NCI-H524 (cell line): ENCODE measurements at places on chromosomes 11 and 22.

- peak; percentile 39 for DNase-seq
Measured at GRCh38 chr11:22340701-22341587, 2.8 kb downstream of the SLC17A6 start.

DNA sequence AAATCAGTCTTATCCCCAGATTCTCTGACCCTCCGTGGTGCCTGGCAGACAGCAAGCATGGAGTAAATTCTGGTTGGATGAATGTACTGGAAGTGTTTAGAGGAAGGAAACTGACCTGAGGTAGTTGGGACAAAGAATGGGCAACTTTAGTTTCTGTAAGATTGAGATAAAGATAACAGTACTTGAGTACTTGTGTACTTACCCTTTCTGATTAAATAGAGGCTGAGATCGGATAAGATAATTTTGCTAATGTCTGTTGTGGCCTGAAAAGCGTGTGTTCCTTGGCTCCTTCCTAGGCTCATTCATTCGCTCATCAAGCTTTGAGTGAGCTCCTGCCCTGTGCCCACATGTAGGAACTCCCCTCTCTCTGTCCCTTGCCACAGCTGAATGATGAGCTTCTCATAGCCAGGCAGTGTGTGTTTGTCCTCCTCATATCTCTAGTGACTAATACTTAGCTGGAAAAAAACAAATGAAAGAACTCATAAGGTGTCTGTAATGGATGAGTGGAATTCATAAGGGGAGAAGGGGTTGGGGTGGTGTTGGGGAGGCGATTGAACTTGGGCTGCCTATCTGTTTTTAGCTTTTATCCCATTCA is 118.1 kb downstream of the DBX1 start:
- no peak for DNase-seq

- peak; percentile 40 for DNase-seq
Measured at GRCh38 chr11:118002541-118003423, 16.6 kb downstream of the IL10RA start.

DNA sequence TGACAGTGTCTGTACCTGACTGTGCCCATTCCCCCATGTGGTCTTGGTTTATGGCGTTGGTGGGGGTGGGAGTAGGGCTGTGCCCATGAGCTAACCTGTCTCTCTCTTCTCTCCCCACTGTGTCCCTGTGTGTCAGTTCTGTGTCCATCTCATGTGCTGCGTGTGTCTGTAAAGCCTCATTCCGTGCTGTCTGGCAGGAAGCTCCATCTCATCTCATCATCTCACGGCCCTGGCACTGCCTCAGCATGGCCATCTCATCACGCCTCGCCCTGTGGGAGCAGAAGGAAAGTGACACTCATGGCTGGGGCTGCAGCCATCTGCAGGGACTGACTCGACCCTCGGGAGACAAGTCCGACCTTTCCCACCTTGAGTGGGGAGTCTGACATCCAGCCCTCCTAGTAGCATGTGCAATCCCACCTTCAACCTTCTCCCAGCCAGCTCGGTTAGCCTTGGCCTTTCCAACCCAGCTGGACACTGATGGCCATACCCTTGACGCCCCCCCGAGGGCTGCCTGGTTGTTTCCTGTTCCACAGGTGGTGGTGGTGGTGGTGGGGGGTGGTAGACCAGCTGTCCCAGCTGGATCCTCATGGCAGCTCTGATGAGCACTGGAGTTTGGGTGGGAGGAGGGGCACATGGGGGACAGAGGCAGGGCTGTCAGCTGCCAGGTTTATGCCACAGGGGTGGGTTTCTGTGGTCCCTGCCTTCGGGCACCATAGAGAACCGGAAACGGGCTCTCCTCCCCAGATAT is 19.0 kb downstream of the MYO18B start:
- no peak for DNase-seq

GRCh38 chr11:36074941-36075431 is 131.1 kb downstream of the LDLRAD3 start:
- DNase-seq = no peak

DNA sequence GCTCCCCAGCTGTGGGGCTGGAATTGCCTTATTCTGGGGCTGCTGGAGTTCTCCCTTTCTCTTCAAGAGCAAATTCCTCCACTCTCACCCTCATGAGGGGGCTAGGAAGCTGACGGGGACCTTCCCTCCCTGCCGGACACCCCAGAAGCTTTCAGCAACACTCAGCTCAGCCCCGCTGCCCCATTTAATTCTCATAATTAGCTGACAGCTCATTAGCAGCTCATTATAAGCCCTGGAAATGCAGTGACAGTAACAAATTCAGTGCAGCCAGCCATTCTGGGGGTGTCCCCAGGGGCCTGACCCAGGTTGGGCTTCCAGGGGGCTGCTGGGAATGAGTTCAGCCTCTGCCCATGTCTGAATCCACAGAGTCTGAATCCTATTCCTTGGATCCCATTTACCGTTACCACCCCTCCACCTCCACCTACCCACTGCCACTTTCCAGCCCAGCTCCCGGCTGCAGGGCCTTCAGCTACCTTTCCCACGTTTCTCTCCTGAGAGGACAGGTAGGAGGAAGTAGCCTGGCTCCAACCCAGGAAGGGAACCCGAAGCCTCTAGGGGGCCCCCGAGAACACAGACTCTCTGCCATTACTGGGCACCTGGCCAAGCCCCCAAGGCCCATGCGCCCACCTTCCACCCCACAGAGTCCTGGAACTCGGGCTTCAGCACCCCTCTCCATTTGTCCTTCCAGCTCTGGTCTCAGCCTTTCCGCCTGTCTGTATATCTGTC is 101.7 kb upstream of the LMO1 start:
- DNase-seq = no peak

- no peak for DNase-seq
Measured at GRCh38 chr11:117172724-117173421, 5.7 kb upstream of the SIDT2 start.

DNA sequence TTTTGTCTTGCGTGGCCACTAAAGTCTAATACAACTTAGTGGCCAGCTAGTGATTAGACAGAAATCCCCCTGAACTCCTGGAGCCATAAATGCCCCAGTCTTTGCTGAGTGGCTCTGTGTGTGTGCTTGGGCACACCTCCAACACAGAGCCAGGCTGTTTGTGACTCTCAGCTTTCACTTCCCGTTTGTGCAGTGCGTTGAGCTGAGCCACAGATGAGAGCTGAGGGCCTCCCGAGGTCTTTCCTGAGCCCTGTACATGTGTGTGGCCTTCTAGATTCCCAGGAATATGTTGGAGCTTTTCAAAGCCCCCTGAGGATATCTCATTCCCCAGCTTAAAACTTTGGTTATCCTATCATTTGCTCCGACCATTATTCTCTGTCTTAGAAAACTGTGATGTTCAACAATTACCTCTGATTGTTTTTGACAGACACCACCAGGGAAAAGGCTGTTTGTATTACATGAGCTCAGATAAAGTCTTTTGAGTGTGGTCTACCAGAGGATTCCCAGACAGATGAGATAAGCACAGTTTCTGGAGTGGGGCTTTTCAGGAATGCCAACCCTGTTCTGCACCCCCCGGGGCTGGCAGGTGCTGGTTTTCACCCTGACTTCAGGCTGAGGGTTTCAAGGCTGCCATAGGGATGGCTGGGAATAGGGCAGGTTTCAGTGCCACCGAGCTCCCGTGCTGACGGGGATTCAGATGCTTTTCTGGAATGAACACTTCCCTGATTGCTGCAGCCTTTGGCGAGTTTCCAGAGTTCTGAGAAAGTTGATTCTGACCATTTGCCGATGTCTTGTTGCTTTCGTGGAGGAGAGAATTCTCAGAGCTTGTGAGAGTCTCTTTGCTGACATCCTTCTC is 23.8 kb downstream of the IGHMBP2 start:
- no peak for DNase-seq

- peak; percentile 9 for DNase-seq
Measured at GRCh38 chr11:72084965-72085364, 4.3 kb downstream of the LRRC51 start.

- DNase-seq = peak; percentile 30
Measured at GRCh38 chr11:115695677-115696364, 191.6 kb upstream of the CADM1 start.

GRCh38 chr11:6320411-6321155 is at the start of gene CAVIN3:
Gene CAVIN3, minus strand, starts transcription at chr11:6320501. Its CDS starts 25 bp downstream, at chr11:6320476.
- DNase-seq = no peak

DNA sequence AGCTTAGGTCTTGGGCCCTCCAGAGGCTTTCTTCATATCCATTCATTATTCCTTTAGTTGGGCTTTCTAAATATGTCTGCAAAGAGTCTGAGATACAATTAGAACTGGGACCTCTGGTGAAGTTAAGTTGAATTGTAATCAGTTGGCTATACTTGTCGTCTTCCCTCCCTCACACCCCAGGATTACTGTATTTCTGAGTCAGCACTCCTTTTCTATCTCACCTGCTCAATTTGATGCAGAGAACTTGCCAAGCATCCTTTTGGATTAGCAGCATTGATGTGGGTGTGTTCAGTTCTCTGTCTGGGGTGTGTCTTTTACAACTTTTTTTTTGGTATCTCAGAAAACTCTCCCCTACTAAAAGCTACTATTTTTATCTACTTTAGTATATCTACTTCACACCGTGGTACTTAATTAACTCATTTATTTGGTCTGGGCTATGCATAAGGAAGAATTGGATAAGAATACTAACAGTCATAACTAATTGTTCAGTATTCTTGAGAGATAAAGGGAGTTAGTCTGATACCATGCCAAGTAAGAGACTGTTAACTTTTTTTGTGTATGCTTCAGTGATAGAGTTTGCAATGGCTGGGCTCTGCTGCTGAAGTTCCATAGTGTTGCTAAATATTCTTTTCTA is 15.1 kb downstream of the CTNND1 start:
- no peak for DNase-seq

GRCh38 chr11:18312663-18313420 is 9.1 kb downstream of the HPS5 start:
- DNase-seq = no peak

DNA sequence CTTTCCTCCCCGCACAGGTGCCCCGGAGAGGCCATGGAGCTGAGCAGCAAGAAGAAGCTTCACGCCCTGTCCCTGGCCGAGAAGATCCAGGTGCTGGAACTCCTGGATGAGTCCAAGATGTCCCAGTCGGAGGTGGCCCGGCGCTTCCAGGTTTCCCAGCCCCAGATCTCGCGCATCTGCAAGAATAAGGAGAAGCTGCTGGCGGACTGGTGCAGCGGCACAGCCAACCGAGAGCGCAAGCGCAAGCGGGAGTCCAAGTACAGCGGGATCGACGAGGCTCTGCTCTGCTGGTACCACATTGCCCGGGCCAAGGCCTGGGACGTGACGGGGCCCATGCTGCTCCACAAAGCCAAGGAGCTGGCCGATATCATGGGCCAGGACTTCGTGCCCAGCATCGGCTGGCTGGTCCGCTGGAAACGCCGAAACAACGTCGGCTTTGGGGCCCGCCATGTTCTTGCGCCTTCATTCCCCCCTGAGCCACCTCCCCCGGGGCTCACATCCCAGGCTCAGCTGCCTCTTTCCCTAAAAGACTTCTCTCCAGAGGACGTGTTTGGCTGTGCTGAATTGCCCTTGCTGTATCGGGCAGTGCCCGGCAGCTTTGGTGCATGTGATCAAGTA is 1.3 kb downstream of the TIGD3 start:
- DNase-seq = no peak

DNA sequence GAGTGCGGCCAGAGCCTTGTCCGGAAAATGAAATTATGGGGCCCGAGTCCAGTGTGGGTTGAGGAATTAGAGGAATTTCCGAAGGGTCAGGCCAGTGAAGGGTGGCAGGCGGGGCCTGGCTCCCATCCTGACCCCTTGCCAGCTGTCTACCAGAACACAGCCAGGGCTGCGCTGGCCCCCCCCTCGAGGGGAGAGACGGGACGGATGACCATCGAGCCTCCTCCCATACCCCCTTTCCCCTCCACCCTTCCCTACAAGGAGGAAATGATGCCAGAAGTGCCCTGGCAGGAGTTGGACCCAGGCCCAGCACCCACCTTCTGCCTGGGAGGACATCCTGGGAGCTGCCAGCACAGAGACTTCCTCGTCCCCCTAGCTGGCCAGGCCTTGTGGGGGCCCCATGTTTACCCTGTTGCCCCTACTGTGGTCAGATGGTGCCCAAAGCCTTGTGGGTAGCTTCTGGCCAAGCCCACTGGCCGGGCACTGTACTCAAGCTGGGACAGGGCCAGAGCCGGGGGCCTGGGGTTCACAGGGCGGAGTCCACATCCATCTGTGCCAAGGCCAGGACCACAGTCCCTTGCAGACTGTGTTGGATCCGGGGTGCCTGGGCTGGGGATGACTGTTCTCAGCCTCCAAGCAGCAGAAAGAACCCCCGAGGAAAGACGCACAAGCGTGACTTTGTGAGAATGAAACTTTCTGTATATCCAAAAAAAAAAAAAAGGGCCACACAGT is 20.8 kb downstream of the ARVCF start:
- no peak for DNase-seq

DNA sequence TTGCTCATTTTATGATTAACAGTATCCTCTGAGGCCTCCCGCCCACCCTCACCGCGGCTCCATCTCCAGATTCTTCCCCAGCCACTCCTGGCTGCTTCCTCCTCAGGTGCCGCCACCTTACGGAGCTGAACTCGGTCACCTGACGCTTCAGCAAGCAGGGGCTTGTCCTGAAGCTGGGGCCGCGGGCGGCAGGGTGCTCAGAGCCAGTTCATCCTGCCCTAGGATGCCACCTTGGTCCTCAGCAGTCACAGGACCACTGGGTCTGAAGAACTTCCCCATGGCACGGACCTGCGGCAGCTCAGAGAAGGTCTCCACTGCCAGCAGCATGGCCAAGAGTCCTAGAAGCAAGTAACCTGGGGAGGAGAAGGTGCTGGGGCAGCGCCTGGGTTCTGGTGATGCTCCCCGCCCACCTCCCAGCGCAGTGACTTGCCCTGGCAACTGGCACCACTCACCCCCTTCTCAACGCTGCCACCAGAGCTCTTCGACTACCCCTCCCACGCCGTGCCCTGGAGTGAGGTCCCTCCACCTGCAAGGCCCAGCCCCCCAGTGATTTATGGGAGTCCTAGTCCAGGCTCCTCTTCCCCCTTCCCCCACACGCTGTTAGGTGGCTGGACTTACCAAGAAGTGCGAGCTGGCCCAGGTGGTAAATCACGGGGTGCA is 2.6 kb downstream of the KCNK7 start:
- no peak for DNase-seq

- no peak for DNase-seq
Measured at GRCh38 chr11:44143987-44144909, 48.8 kb downstream of the EXT2 start.

DNA sequence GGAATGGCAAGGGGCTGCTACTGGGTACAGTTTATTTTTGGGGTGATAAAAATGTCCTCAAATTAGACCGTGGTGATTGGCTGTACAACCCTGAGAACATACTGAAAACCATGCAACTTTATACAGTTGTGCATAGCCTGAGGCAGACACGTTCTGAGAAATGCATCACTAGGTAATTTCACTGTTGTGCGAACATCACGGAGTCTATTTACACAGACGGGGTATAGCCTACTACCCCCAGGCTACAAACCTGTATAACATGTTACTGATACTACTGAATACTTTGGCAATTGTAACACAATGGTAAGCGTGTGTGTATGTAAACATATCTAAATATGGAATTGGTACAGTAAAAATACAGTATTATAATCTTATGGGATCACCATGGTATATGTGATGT is 23.6 kb downstream of the NARS2 start:
- DNase-seq = no peak
